ENCODE measurements at places on chromosomes 2 and 18.

- DNase-seq, result no peak
These were observed 606.3 kb downstream of the METTL4 start for GRCh38 chr18:1965016-1965415.

DNA sequence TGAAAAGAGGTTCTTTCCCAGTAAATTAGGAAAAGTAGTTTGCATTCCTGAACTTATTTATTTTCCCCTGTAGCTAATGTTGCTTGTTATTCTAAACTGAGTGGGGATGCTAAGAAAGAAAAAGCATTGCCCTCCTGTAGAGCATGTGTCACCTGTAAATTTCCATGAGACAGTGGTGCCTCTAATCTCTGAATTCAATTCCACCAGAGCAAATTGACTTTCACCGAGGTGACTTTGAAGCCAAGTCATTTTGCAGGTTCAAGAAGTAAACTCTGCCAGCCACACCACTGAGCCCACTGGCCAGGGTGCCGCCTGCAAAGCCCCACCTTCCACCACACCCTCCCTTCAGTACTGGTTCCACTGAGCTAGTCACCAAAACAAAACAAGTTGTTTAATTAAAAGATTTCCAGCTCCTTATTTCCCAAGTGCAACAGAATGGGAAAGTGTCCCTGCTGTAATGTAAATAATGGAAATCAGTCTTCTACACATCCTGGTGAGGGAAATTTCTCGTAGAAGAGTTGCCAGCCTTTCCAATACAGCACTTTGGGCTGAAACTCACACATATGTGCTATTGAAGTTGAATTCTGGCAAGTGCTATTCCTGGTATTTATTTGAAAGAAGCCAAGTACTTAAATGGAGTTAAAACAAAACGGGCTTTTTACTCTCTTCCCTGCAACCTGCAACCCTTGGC lies 254.8 kb downstream of the RNF152 start:
- DNase-seq, result no peak

DNA sequence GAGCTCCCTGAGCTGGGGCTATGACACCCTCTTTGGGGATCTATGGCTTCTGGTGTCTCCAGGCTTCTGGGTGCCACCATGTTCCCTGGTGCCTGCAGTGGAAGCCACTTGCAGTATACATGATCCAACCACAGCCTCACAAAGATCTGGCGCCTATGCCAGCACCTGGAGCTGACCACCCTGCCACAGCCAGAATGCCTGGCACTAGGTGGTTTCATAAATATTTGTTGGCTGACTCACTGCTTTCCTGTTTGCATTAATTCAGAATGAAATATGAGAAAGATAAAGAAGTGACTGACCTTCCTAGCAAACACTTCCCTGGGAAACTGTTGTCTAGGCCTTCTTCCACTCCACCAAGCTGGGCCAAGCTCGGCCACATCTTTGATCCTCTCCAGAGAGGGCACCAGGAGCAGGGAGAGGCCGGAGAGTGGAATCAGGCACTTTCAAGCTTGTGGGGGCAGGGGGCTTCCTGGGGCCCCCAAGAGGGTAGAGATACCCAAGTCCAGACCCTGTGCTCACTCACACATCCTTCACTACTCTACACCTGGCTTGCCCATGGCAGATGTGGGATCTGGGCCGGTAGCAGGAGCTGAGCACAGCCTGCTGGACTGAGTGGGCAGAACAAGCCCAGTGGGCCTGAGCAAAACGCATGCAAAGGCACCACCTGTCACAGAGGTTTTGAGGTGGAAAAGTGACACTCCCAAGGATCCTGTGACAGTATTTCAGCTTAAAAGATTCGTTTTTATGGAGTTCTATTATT lies 565.7 kb downstream of the SLC4A3 start:
- DNase-seq, result no peak

DNA sequence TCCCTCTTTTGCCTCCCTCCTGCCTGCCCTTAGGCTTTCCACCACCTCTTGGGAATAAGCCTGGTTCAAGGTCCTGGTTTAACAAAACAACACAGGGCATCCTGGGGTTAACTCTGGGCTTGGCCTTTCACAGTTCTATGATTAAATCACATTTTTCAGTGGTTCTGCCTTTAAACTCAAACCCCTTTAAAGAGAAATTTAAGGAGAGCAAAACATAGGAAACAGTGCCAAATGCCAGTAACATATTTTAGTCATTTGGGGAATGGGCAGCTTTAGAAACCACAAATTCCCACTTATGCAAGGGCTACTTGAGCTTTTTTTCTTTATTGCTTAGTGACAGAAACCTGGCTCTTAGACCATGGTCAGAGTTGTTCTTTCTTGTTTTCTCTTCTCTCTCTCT lies 112.2 kb upstream of the FZD5 start:
- DNase-seq, result no peak

DNA sequence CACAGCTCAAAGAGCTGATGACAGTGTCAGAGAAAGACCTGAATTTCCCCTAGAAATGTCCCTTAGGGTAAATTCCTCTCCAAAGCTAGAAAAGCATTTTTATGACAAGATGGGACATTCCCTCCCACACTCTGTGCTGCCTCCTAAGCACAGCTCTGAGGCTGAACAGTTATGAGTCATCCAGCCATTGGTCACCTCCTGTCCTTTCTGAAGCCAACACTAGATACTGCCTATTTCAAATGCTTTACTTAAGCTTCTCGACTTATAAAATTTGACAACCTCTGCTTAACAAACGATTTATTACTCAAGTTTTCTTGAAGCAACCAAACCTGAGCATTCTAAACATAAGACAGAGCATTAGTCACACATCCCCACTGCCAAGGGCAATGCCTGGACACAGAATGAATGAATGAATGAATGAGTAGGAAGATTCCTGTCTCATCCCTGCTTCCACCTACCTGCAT lies 35.4 kb downstream of the B4GALT6 start:
- no peak for DNase-seq

DNA sequence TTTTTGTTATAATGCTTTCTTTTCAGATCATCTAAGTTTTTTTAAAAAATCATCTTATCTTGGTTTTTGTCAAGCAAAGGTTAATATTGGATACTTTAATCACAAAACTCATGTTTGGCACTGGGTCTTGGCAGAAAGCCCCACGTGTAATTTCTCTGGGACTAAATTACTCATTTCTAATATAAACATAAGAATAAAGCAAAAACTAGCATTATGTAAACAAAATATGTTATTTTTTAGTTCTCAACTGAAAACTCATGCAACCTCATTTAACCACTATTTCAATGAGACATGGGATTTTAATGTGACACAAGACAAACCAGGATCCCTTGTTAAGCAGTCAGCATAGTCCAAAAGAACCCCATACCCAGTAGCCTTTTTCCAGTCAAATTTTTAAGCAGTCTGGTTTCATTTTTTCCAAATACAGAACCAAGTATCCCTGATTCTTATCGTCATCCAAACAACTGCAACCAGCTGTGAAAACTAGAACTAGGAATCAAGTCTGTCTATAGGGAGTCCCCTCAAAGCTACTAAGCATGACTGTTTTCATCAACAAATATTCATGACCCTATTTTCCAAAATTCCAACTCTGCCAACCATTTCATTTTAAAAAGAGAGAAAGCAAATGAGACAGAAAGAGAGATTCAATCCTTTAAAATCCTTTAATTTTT lies 27.1 kb downstream of the PID1 start:
- no peak for DNase-seq

Measured in sciatic nerve (tissue), 2 donors.